ENCODE measurements at places on chromosomes 5 and 9.
A peak's percentile ranks its signal among the peaks of the same experiment; 100 is the strongest.

GRCh38 chr9:129272348-129273025 is 94.4 kb upstream of the IER5L start:
- no peak for DNase-seq

GRCh38 chr5:68419081-68419636 is 203.6 kb downstream of the PIK3R1 start:
- peak; percentile 7 for DNase-seq

DNA sequence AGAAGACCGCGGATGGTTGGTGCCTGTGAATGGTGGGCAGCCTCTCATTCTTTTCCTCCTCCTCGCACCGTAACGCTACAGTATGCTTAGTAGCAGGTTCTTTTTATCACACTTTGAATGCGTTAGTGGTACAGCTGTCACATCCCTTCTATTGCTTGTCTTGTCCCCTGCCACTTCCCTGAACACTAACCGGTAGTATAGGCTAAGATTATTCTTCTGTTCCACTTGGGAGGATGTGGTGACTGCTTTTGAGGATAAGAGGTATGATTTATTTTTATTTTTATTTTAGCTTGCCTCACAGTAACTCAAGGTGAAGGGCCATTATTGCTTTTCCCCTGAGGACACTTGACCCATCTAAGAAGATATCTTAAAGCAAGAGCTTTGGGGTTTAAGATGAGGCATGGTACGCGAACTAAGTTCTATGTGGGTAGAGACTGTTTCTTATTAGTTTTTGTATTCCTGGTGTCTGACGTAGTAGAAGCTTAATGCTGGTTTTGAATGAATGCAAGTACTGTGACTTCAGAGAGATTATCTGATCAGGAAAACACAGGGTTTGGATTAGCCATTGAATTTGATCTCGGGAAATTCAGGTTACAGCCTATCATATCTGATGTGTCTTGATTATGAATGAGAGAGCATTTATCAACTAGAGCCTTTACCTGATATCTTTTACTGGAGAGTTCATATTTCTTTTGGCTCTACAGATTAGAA is 951 bp downstream of the UNC13B start:
- DNase-seq: no peak

DNA sequence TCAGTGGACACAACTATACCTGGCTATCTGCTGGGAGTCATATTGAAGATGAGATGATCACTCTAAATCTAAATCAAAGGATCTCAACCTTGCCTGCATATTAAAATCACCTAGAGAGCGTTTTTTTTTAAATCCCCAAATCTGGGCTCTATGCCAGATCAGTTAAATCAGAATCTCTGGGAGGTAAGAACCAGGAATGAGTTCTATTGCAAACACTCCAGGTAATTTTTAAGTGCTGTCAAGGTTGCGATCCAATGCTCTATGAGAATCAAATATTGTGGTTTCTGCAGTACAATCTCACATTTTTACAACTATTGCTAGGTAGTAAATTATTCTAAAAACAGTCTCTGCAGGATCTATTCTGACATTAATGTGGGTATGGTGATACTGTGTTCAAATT is 202.3 kb upstream of the OR13F1 start:
- DNase-seq: no peak

DNA sequence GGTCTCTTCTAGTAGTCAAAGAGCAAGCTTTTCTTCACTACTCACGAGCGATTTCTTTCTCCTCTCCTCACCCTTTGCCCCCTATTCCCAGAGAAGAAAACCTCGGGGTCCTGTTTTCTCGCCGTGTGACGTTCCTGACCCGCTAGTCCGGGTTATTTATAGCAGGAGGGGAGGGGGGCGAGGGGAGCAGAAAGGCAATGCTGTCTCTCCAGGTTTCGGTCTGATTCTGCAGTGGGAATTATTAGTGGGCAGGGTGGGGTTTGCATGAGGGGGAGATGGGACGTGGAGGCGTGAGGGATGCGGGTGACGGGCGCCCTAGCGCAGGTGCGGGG is 847 bp upstream of the GABRB2 start:
- no peak for DNase-seq

DNA sequence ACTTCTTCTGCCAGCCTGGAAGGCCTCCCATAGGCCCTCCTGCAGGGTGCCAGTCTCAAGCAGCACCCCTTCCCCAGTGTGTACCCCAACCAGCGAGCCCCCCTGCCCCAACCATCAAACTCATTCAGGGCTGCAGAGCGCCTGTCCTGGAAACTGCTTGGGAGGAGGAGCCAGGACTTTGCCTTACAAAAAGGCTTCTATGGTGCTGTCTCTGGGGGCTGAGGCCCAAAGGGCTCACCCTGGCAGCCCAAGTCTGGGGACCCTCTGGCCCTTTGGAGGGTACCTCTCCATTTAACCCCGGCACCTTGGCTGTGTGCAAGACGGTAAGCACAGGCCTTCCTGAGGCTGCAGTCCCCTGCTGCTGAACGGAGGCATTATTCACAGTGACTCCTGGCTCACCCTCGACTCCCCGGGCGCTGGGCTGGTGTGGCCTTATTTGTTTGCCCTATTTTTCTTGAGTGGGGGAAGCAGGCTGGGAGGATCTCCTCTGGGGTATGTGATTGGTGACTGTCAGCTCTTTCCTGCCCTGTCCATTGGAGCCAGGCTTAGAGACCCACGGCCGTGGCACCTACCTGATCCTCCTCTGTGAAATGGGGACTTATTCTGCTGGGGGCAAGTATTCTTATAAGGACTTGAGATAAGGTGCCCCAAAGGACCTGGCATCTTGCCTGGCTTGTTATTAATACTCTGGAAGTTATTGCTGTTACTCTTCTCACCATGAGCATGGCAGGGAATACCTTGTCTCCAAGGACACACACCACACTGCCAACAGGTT is 5.8 kb downstream of the LMX1B start:
- no peak for DNase-seq

GRCh38 chr5:132488590-132488989 is 2.0 kb downstream of the IRF1 start:
- no peak for DNase-seq

DNA sequence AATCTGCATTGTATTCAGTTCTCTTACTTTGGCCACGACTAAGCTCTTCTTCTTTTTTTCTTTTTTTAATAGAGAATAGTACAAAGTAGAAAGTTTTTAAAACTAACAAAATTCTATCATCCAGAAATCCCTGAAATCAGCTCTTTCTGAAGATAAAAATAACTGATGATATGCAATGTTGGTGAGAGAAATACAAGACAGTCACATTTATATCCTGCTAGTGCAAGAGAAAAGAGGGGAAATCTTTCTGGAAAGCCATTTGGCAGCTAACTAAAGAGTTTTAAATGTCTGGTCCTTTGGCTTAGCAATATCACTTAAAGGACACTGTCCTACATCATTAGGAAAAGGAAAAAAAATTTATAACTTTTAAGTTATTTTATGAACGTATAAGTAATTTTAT is 27.0 kb upstream of the FREM1 start:
- DNase-seq: no peak

DNA sequence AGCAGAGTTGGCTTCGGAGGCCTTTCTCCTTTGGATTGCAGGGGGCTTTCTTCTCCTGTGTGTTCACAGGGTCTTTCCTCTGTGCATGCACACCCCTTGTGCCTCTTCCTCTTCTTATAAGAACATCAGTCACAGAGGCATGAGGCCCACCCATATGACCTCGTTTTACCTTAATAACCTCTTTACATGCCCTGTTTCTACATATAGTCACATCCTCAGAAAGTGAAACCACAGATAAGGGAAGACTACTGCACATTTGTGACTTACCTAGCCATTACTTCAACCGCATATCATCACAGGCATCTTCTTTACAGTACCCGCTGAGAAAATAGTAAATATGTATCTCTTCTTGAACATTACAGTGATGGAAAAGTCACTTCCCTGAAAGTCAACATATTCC is 204.9 kb upstream of the TARS1 start:
- DNase-seq: no peak

GRCh38 chr5:59840200-59840601 is 53.3 kb downstream of the PDE4D start:
- peak; percentile 74 for DNase-seq

DNA sequence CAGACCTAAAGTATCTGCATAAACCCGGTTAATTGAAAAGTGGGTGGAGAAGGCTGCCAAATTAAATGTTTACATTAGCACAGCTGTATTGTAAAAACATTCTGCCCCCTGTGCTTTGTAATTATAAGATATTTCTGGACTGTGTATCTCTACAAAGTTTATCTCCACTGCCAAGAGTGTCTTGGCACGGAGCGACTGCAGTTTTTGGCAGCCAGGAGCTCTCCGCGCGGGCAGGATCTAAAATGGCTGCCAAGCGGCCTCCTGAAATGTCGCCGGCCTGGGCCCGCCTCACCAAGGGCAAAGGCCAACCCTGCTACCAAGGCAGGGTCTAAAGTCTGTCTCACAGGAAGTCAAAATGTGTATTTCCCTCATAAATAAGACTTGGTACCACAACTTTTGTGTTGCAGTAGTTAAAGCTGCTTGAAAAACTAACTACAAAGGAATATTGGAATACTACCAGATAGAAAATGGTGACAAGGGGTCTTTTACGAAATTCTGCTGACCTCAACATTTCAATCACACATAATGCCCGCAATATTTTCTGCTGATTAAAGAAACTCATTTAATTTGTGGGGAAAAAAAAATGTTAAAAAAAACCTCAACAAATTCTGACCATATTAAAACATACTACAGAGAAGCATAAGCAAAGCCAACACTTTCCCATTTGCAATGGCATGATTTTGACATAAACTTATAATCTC is 110.4 kb downstream of the NFIB start:
- DNase-seq: no peak

GRCh38 chr5:142529626-142530278 is 156.1 kb downstream of the FGF1 start:
- peak; percentile 47 for DNase-seq
